ENCODE measurements at places on chromosomes 7 and 10.

DNA sequence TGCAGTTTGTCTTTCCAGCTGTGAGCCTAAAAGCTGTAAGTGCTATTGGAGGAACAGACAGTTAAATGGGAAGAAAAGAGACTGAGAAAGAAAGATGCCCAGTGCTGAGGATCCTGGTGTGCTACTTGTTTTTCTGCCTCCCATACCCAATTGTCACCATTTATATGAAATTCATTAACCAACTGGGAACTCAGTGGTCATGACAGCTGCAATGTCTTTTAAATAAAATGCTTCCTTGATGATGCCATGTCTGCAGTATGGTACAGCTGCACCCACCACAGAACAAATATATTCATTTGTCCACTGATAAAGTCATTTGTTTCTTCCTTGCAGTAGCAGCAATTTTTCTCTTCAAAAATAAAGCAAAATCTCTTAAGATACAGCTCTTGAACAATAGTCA is 15.6 kb upstream of the RTKN2 start:
- no peak for DNase-seq

DNA sequence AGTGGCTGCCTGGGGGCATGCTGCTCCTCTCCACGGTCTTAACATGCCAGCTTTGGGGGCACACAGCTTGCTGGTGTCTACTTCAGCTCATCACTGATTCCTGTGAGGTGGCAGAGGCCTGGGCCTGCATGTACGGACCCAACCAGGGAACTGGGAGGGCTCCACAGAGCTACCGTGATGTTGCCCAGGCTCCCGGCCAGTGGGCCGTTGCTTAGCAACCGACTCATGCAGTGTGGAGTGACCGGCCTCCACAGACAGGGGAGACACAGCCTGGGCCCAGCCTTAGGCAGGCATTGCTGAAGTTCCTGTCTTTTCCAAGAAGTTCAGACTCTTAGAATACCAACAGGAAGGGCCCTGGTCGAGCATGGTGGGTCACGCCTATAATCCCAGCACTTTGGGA is 25.8 kb upstream of the SH2B2 start:
- peak; percentile 14 for DNase-seq

DNA sequence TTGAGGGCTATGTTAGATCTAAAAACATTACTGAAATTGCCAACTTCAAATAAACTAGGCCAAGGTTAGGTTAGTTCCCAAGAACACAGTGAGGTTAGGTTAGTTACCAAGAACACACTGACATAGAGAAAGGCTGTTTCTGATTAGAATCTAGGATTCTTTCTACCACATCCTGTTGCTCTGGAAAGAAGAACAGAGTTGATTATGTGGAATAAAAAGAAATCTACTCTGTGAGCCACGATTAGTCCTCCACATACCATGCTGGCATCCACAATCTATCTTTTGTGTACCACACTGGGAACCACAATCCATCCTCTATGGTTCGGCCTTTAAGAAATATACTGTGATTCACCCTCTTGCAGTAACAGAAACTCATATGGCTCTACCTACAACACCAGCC is 91.4 kb downstream of the LRRTM3 start:
- no peak for DNase-seq

DNA sequence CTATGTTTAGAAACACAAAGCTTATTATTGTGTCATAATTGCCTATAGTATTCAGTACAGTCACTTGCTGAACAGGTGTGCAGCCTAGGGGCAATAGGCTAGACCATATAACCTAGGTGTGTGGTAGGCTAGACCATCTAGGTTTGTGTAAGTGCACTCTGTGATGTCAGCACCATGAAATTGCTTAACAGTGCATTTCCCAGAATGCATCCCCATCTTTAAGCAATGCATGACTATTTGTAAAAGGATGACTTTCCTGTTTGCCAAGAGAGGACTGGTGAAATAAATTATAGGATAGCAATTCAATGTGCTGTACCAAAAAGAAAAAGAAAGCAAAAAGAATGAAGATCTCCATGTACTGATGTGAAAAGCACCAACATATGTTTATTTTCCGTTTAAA is 288.7 kb upstream of the AUTS2 start:
- no peak for DNase-seq

- no peak for DNase-seq
These were observed 86.3 kb downstream of the PALS2 start for GRCh38 chr7:24659505-24659904.

DNA sequence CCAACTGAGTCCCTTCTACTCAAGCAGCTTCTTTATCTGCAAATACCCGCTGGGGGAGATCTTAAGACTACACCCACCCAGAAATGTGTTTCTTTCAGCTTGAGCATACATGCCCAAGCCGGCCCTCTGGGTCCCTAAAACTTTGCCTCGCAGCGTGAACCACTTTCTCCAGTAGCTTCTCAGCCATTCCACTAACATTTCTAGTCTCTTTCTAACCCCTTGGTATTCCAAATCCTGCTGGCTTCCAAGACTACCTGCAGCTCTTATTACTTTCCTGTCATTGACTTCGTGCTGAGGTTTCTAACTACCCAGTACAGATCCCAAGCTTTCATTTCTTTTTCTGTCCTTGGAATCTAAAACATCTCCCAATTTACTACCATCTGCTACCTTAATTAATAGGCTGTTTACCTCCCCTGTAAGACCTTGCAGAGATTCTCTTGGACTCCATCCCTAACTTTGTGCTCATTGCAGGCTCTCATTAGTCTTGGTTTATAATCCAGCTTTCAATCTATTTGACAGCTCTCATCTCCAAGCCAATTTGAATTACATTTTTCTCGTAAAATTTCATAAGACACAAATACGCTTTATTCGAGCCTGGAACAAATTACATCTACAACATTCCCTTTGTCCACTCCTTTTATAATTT is 153.6 kb downstream of the FGFR2 start:
- no peak for DNase-seq

DNA sequence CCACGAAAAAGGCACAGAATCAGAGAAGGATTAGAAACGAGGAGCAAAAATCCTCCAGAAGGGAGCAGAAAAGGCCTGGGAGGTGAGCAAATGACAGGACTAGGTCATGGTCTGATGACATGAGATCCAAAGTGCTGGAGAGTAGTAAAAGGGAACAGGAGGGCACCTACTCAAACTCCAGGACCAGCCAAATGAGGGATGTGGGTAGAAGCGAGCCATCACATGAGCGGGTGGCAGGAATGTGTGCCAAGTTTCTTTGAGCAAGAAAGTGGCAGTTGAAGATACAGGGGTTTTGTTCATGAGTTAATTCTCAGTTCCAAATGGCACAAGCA is 112.6 kb downstream of the RNF32 start:
- no peak for DNase-seq

All from ELR (cell line).